ENCODE measurements at places on chromosomes 1 and 21.

DNA sequence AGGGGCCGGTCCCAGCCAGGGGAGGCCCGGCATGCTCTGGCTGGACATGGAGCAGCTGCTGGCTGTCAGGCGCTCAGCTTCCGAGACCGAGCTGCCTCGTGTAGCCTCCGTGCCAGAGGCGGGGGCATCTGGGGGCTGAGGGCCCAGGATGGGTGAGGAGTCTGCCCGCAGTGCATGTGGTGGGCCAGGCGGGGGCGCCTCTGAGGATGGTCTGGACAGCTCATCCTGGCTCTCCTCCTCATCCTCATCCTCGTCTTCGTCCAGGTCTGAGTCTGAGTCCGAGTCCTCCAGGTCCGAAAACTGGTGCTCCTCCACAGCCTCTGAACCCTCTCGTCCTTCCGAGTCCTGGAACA is 28.9 kb upstream of the EDN2 start:
- DNase-seq, result no peak

DNA sequence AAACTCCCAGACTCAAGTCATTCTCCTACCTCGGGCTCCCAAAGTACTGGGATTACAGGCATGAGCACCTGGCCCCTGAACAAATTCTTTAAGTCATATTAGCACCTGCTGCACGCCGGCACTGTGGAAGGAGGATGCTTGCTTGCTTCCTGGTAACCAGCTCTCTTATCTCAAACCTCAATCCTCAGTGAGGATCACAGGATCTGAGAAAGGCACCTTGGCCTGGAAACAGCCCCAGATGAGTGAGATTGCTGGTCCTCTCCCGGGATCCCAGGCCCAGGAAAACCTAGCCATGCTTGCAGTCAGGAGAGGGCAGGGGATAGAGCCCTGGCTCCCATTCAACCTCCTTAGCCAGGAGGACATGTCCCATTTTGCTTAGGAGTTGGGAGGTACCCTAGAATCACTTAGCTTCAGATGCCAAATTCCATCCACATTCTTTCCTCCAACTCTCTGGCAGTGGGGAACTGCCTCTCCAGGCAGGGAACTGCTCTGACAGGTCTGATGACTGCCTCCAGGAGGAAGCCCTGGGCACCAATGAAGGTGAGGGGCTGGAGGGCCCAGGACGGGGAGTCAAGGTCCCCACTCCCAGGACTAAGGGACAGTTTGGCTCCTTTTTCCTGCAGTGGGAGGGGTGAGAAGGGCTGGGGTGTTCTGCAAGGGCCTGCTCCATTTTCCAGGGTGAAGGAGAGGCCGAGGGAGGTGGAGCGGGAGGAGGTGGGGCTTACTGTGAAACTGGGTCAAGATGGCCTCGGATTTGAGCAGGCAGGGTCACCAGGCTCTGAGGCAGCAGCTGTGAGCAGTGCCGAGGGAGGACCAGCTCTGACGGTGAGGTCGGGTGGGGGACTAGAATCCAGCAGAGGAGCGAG is 9.5 kb downstream of the GPR37L1 start:
- no peak for DNase-seq

GRCh38 chr1:30315185-30315960 is 408.0 kb downstream of the MATN1 start:
- DNase-seq, result no peak

DNA sequence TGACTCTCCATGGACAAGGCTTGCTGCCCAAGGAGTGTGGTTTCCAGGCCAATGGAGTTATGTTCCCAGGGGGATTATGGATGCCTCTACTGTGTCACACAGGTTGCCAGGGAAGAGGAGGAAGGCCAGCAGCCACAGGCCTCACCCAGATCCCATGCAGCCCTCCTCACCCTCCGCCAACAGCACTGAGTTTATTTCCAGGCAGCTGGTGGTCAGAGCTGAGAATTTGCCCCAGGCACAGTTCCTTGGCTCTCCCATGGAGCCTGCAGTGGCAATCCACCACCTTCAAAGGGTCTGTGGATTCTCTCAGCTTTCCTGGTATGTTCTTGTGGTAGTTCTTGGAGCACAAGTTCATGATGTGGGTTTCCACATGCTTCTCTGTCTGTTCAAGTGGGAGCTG is 79.2 kb downstream of the NTNG1 start:
- DNase-seq, result no peak

DNA sequence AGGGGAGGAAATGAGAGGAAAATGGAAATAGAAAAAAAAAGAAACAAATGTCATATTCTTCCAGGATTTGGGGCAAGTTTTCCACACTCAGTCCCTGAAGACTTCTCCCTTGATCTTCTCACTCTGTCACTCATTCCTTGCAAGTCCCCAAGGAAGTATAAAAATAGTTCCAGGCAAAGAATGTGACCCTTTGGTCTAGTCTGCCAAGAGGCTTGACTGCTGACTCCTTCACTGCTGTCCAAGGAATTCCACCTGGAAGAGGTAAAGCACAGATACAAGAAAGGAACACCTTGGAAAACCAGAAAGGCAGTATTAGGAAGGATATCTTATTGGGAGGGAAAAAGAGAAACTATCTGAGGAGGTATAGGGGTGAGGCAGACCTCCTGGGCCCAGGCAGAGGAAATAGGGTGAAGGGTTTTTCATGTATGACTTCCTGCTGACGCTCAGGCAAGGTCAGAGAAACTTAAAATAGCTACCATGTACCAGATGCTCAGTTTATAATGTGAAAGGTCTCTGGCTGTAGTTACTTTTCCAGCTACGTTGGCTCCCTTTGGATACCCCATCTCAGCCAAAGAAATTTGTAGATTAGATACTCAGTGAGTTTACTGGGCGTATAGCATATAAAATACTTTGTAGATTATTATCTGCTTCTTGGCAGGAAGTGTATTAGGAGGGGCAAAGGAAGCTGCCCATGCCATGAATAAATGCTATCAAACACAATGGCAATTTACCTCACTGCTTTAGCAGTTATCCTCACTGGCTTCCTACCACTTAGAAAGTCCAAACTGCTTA is 2.0 kb upstream of the GJA5 start:
- DNase-seq, result no peak

DNA sequence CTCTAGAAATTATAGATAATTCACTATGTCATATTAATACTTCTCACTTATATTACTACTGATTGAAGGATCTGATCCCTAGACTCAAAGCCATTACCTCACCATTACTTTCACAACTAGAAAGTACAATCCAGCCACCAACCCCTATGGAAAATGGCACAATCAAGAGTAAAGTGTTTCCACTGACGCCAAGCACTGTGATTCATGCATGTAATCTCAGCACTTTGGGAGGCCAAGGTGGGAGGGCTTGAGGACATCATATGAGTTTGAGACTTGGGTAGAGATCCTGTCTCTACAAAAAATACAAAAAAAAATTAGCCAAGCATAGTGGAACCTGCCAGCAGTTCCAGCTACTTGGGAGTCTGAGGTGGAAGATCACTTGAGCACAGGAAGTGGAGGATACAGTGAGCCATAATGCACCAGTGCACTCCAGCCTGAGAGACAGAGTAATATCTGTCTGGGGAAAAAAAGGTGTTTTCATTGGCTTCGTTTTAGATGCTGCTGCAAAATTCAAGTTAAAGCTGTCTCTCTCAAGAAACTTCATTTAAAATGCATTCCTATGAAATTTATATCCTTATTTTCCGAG is 126.5 kb downstream of the AKT3 start:
- no peak for DNase-seq

- no peak for DNase-seq
Observed at GRCh38 chr1:187787736-187788135, 959.0 kb downstream of the PLA2G4A start.

DNA sequence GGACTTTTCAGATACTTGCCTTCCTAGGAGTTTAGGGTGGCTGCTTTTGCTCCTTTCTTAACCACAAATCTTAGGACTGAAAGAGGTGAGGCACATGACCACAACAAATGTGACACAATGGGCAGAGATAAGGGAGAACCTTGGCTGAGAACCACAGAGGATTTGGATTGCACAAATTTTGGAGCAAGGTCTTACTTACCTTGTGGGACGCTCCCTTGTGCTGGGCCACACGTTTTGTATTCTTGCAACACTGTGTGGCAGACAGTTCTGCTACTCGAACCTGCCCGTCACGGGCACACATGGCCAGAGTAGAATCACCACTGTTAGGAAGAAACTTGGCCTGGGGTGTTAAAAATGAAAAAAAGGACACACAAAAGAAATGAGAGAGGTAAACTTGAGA is 23.9 kb downstream of the DCAF8 start:
- DNase-seq, result no peak

- DNase-seq, result no peak
Observed at GRCh38 chr1:28893403-28894102, 20.8 kb upstream of the EPB41 start.

GRCh38 chr1:160204526-160205241 is 500 bp upstream of the PEA15 start:
- no peak for DNase-seq

DNA sequence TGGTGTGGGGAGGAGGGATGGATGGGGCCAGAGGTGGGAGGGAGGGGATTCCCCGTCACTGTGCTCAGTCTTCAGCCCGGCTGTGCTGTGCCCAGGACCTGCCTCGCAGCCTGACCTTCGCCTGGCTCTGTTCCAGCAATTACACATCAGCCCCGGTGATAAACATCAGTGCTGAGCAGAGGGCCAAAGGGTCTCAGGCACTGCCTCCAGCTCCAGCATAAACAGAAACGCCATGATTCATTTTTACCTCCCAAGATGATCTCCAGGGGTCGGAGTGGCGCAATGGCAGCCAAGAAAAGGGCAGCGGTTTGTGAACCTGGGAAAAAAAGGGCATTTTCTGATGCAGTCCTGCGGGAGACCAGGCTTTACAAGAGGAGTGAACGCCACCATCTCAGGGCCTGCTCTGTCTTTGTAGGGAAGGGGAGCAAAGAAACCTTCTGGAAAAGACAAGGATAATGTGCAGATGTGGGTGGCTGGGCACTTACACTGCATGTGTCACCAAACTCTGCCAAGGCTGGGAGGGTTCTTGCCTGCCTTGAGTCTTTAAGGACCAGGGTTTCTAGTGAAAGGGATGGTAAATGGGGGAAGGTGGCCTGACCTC is 28.1 kb downstream of the SHISA4 start:
- no peak for DNase-seq

GRCh38 chr21:22791376-22791775 is 1793.2 kb downstream of the NCAM2 start:
- no peak for DNase-seq

DNA sequence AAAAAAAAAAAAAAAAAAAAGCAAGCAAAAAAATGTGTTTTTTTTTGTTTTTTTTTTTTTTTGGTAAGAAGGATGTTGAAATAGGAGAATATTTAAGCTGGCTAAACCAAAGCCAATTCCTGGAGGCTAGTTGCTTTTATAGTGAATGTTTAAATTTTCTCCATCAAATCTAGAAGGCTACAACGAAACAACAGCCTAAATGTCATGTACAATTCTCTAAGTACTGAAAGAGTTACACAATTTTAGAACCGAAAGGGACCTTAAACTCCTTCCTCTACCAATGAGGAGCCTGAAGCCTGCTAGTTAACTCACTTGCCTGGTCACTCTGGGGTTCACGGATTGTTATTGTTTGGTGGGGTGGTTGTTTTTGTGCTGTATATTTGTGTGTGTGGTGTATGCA is 3.5 kb downstream of the WLS start:
- no peak for DNase-seq

GRCh38 chr1:8651236-8651890 is 166.1 kb downstream of the RERE start:
- peak; percentile 43 for DNase-seq

GRCh38 chr21:44892536-44893277 is 19.2 kb upstream of the PTTG1IP start:
- DNase-seq, result no peak

DNA sequence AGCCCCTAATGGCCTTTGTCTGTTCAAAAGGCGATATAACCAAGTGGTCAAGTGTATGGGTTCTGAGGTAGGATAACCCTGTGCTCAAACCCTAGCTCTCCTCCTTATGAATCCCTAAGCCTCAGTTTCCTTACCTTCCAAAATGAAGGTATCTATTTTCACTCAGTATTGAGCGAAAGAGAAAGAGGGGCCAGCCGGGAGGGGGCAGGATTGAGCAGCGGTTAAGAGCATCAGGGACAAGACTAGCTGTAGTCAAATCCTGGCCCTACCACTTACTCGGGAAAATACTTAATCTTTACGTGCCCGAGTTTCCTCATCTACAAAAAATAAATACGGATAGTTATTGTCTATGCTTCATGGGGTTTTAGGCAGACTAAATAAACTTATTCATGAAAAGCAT is 25.7 kb downstream of the LY9 start:
- no peak for DNase-seq

DNA sequence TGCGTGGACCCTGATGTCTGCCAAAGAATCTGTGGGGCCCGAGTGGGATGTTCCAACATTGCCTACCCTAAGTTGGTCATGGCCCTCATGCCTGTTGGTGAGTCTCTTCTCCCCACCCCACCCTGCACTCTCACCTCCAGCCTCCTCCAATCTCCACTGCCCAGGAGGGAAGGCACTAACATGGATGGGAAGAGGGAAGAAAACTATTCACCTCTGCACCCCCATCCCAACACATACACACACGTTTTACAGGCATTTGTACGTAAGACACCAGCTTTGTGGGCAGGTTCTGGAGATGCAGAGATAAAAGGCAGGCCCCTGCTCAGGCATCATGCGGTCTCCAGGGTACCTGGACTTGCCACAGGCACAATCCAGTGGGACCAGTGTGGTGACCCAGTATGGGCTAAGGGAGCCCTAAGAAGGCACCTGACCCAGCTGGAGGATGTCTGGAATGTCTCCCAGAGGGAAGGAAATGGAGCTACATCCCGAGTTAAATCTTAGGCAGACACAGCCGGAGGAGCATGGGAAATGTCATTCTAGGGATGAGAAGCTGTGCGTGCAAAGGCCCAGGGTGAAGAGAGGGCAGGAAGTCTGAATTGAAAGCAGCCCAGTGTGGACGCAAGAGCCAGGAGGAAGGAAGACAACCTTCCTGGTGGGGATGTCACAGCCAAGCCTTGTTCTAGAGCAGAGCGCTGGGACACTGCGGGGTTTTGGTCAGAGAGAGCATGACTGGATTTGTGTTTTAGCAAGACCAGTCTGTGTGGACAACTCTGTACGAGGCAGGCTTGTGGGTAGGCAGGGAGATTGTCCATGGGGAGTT is 11.4 kb downstream of the SLC5A9 start:
- DNase-seq, result no peak

- no peak for DNase-seq
Observed at GRCh38 chr1:89945852-89946476, 48.9 kb upstream of the ZNF326 start.

Measured in NCI-H187 treated with DMSO at 0.1 percent for 48 hours (cell line).